ENCODE measurements at places on chromosomes 3 and 15.

DNA sequence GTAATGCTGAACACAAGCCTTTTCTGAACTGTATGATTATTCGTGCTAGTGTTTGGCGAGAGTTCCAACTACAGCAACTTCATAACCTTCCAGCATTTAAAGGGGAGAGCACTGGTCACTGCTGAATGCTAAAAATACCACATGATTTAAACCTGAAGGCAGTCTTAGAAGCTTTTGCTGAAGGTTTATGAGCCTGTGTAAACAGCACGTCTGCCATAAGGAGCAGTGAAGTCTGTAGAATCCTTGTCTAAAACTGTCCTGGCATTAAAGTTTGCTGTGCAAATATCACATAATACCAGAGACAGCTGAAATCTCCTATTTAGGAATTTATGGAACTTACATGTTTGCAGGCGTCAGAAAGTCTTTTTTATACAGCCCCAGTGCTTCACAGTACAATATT is 5.9 kb downstream of the SATB1 start:
- no peak for DNase-seq

- DNase-seq = no peak
These were observed 101.3 kb upstream of the EIF1B start for GRCh38 chr3:40208251-40208650.

- DNase-seq = no peak
These were observed 828.5 kb upstream of the NECTIN3 start for GRCh38 chr3:110243081-110243480.

DNA sequence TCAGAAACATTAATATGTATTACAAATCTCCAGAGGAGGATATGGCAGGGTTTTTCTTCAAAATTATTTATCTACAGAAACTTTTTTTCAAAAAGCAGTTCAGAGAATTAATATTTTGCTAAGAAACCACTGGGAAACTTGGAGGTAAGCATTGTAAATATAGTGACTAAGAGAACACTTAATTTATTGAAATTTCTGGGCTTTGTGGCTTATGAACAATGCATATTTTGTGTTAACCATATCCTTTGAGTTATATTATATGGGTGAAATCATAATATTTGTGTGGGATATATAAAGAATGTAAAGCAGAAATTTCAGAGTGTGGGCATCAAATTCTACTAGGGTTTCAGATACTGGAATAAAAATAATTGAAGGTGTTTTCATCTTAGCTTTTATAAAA is 1059.2 kb downstream of the ZPLD1 start:
- DNase-seq = no peak

DNA sequence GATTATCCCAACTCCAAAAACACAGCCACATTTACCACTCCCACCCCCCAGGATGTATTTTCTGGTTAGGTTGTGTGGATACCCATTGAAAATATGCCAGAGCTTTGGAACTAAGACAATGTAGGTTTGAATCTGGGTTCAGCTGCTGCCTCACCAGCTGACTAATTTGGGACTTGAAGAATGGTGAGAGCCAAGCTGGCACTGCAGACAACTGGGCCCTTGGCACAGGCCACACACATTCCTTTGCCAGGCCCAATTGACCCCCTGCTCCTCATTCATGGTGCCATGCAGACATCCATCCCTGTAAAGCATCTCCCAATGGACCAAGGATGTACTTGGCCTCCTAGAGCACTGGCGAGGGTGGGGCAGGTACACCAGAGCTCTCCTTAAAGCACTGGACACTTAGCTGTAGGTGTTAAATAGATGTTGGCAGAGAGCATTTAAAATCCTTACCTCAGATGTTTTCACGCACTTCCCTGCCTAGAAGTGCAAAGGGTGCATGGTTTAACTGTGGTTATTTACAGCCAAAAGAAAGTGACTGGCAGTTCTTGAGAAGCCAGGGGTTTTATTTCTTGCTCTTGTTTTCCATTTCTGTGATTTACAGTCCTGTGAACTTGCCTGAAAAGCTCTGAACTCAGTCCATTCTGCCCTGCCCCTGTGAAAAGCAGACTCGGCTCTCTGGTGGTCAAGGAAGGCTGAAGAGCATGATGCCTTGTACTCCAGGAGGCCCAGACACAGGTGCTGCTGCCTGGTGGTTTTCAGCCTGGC is 138.5 kb downstream of the CLSTN2 start:
- no peak for DNase-seq

DNA sequence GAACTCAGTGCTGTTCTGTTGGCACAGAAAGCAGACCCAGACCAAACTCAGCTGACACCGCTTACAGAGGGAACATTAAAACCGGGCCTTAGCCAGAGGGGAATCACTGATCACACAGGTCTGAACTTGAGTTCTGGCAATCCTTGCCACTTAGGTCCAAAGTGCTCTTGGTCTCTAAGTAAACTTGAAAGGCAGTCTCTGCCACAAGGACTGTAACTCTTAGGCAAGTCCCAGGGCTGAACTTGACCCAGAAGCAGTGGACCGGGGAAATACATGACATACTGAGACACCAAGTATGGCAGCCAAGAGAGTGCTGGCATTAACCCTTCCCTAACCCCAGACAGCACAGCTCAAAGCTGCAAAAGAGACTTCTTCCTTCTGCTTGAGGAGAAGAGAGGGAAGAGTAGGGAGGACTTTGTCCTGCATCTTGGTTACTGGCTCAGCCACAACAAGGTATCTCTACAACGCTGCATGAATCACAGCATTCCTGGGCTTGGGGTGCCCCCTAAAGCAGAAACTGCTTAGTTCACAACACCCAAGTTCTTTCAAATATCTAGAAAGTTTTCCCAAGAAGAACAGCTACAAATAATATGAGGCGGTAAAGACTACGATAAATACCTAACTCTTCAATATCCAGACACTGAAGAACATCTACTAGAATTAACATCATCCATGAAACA is 32.5 kb downstream of the NAALADL2 start:
- DNase-seq = no peak

- peak; percentile 35 for DNase-seq
These were observed 70.6 kb upstream of the STT3B start for GRCh38 chr3:31462050-31462569.

DNA sequence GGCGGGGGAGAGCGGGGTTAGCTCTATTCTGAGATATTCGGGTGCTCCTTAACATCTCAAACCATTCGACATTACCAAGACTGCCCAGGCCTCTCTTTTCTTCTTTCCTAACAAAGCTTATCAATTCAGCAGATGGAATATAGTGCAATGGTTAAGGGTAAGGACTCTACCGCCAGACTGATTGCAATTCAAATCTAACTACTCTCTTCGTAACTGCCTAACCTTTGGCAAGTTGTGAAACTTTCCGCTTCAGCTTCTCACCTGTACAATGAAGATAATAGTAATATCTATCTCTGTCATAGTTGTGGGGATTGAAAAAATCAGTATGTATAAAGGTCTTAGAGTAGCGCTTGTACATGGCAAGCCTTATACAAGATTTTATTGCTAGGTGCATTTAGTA is 972 bp downstream of the UBA5 start:
- DNase-seq = peak; percentile 8

DNA sequence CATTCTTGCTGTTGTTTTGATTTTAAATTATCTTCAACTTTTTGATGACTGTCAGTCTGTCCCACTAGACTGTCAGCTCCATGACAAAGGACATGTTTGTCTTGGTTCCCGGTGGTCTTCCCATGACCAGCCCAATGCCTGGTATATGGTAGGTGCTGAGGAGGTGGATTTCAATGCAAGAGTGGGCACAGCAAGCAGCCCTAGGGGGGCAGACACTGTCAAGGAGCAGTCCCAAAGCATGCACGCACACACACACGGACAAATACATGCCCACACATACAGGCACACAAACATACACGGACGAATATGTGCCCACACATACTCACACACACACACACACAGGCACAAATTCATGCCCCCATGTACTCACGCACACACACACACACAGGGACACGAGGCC is 12.0 kb downstream of the KLF15 start:
- no peak for DNase-seq

- DNase-seq = peak; percentile 14
These were observed 4.6 kb downstream of the CCPG1 start for GRCh38 chr15:55403531-55403930.

GRCh38 chr15:79656151-79657000 is 224.2 kb downstream of the MINAR1 start:
- DNase-seq = no peak

GRCh38 chr3:114332342-114333179 is 38.7 kb downstream of the TIGIT start:
- no peak for DNase-seq

- DNase-seq = no peak
These were observed 6.3 kb downstream of the PIGZ start for GRCh38 chr3:196962108-196962929.

DNA sequence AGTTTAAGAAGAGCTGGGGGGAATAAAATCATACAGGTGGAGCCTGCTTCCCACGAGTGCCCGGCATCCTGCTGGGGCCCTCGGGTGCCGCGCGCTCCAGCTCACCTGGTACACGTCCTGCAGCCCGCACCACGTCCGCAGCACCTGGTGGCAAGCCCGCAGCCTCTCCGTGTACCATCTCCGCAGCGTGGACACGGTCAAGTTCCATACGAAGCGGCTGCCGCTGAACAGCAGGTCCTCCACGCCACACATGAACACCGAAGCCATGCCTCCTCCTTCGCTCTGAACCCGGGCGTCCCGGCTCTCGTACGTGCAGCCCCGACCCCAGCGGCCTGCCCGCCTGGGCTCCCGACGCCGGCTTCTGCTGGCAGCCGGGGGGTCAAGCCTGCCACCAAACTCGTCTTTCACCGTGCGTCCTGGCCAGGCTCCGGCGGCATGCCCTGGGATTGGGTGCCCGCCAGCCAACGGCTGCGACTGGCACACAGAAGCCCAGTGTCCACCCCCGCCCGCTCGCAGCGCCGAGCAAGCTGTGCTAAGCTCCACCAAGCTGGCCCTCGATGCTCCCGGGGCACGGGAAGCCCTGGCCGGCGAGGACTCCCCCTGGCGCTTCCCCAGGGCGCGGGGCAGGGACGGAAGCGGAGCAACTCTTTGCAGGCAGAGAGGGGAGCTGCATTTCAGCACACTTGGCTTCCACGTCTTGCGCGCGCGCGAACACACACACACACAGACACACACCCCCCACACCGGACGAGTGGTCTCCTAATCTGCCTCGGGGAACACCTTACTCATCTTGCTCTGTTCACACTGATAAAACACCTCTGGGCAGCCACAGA is at the start of gene FRMD4B:
Gene FRMD4B, minus strand, starts transcription at position 366 of the 833 bp plus-strand sequence. Its CDS starts 99 bp downstream, at position 267.
- DNase-seq = peak; percentile 71

- DNase-seq = peak; percentile 93
These were observed 40.0 kb downstream of the ARRDC4 start for GRCh38 chr15:98000249-98001203.

DNA sequence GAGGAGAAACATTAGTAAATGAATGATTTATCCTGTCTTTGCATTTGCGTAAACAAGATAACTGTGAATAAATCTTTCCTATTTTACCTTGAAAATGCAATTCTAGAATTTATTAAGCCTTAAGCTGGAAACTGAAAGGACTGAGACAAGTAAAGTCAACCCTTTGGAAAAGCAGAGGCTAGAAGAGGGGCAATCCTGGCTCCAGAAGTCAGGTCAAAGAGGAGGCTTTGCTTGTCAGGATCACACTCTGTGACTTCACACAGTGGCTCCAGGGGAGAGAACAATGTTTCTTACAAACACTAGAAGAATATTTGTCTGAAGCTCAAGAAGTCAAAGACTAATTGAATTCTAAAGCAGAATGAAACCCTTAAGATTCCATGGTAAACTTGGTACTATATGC is 530.4 kb downstream of the NAALADL2 start:
- DNase-seq = no peak

GRCh38 chr15:38876621-38877020 is 312.0 kb upstream of the RASGRP1 start:
- no peak for DNase-seq

DNA sequence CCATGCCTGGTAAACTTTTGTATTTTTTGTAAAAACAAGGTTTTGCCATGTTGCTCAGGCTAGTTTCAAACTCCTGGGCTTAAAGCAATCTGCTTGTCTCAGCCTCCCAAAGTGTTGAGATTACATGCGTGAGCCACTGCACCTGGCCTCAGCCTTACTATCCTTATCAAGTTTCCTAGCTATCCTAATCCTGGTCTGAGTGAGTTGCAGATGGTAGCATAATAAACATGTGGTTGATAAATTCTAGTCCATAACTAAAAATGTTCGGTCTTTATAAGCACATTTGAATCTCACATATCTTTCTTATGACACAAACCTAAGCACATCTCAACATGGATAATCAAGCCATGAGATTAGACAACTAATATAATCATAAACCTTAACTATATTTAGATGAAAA is 18.5 kb downstream of the NPHP3 start:
- no peak for DNase-seq

DNA sequence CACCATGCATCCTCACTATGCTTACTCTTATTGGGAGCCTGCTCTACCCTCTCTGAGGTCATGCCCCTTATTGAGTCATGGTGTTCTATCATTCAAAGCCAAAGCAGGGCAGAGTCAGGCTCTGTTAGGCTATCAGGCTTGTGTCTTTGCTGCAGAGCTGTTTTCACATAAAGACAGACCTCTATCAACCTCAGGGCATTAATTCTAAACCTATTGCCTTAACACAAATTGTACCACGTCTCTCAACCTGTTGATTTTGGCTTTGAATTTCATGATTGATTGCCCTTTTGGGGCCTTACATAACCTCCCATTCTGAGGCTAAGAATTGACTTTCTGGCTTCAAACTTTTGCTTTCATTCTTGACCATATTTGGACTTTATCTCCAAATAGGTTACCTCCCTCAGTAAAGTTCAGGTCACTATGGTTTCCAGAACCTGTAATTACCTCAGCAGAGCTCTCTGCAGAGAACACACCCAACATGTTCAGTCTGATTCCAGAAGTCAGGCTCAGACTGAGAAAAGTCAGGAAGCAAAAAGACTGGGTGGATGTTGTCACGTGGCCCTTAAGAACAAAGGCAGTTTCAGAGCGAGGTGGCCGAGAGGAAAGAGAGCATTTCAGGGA is 221.4 kb upstream of the NANOGP8 start:
- DNase-seq = peak; percentile 69

DNA sequence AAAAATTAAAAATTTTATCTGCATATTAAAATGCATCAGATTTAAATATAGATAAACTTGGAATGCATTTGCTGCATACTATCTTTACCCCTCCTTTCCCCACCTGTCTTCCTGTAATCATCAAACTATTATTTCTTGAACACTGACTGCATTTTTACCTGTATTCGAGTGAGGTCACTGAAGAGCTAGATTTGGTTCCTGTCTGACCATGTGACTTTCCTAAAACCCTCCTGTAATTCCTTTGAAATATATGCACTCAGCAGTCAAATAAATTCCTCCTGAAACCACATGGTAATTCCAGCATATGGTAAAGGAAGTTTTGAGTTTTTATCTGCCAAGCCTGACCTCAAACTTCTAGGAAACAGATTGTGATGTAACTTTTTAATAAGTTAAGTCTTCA is 445.6 kb upstream of the FRG2C start:
- no peak for DNase-seq

GRCh38 chr3:60497902-60498301 is 753.4 kb downstream of the FHIT start:
- peak; percentile 9 for DNase-seq

- DNase-seq = peak; percentile 9
These were observed 23.4 kb downstream of the SACM1L start for GRCh38 chr3:45712434-45713110.

All from astrocyte of the hippocampus (primary cell).